Esophagus squamous epithelium (tissue), 5 donors: ENCODE measurements at places on chromosomes 7 and 10. TPM values are rescaled to one million over a fixed set of nuclear protein-coding genes. Genes with fewer than 3 reads are reported as not detected.
A peak's percentile ranks its signal among the peaks of the same experiment; 100 is the strongest.

DNA sequence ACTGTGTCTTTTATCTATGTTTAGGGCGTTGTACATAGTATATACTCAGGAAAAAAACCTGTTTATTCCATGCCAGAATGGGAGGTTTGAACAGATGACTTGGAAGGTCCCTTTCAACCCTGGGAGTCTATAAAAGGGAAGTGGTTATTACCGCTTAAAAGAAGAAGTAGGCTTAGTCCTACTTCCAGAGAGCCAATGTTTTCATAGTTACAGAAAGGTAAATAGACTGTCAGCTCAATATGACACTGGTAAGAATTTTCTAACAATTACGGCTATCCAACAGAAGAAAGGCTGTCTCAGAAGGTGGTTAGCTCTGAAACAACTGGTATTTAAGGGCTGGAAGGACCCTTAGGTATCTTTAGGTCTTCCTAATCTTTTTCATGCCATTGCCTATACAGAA lies 1.1 kb upstream of the TFAM start:
- H3K4me3 ChIP-seq: peak overlapping the region; percentile 95
- peaks cover 23% of the 10 kb centered on the region for H3K36me3 ChIP-seq
- no peak for DNase-seq
- no peaks in the 10 kb centered on the region for H3K27me3 ChIP-seq

DNA sequence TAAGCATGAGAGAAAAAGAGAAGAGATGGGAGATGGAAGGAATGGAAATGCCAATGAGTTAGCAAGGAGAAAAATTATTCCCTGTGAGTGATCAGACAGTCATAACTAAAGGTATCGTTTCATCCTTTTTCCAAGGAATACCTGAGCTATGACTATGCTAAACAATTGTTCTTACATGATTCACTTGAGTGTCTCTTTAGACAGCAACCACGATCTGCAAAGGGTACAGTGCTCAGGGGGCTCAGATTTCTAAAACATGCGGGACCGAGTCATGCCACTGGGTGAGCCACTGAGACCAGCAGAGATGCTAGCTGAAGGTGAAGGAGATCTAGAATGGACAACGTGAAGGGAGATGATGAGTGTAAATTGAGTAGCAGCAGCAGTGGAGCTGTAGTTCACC lies 78.0 kb upstream of the CTTNBP2 start:
- H3K4me1 ChIP-seq: peaks cover 29% of the 10 kb centered on the region
- H3K36me3 ChIP-seq: no peaks in the 10 kb centered on the region
- no peak for DNase-seq
- H3K27me3 ChIP-seq: no peaks in the 10 kb centered on the region

DNA sequence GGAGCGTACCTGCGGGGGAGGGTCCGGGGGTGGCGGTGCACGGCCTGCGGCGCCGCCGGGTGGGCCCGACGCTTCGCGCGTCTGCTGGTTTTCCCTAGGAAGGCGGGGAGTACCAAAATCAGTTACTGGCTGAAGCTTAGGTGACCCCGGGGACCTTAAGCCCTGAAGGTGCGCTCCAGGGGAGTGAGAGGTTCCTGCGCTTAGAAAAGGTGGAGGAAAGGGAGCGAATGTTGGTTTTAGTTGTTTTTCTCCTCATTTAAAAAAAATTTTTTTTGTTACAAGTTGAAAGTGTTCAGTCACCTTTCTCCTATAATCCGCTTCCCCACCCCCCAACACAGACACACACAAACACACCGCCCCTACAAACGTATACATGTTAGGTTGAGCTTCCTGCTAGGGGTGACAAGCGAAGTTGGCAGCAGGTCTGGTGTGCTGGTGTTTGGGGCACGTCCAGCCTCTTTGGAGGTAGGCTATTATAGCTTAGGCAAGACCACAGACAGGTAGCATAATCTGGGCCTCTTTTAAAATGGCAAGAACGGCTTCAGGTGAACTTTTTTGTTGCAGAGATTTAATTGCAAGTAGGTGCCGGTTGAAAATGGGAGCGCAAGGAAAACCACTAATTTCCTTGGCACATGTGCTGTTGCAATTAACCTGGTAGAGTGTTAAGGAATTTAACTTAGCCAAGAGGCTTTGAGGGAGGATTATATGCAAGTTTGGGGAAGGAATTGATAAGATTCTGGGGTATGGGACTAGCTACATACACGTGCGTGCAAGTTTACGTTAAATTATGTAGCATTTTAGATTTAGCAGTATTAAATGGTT lies 945 bp downstream of the ADD3 start:
- H3K4me1 ChIP-seq: peaks cover 21% of the 10 kb centered on the region
- no peaks in the 10 kb centered on the region for H3K36me3 ChIP-seq
- no peaks in the 10 kb centered on the region for H3K27me3 ChIP-seq
- H3K4me3 ChIP-seq: peak overlapping the region; percentile 96

DNA sequence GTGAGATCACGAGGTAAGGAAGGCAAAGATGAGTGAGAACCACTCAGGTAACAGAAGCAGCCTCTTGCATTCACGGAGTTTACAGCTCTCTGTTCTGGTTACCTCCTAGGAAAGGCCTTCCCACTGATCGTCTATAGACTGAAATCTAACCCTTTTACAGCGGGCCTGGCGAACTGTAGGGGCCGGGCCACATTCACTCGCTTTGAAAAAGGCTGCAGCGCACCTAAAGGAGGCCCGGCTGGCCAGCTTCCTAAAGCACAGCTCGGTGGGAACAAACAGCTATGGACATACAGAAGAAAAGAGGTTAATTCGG lies 565 bp downstream of the ATP5MK start:
- H3K27ac ChIP-seq: peak overlapping the region; percentile 93
- no peaks in the 10 kb centered on the region for H3K27me3 ChIP-seq
- no peak for DNase-seq
- H3K36me3 ChIP-seq: peaks cover 59% of the 10 kb centered on the region
- peaks cover 52% of the 10 kb centered on the region for H3K4me1 ChIP-seq
- H3K4me3 ChIP-seq: peak overlapping the region; percentile 86

DNA sequence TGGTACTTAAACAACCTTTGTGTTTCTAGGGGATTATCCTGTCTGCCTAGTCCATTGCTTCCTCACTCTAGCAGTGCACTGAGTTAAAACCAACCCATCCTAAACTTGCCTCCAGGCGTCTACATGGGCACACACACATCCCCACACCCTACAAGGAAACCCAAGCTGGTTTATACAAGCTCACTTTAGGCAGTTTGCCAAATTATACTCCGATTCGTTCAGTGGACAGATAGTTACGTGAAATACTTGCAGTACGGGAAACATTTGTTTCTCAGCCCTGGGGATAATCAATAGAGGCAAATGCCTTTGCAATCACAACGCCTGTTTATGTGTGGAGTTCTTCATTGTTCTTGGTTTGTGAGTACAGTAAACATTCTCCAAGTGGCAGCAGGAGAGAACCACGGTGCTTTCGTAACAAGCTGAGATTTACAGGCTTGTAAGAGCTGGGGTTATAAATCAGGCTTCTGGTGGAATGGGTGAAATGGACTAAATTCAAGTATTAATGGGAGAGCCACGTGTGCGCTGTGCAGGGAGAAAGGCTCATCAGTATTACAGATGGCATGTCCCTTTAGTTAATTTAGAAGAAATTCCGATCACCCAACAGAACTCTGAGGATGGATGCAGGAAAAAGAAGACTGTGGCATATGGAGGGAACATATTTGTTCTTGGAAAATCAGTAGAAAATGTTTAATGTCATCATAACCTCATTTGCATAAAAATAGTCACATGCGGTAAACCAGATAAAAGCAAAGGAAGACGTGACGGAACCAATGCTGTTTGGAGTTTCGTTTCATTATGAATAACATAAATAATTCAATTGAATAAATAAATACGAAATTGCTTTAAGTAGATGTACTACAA lies 217.1 kb downstream of the GALNT17 start:
- no peaks in the 10 kb centered on the region for H3K27me3 ChIP-seq
- H3K36me3 ChIP-seq: no peaks in the 10 kb centered on the region
- no peaks in the 10 kb centered on the region for H3K4me1 ChIP-seq
- H3K4me3 ChIP-seq: no peak overlapping the region
- no peak for DNase-seq

GRCh38 chr7:110090110-110090820 lies 1000.7 kb upstream of the LRRN3 start:
- DNase-seq: no peak
- no peak overlapping the region for H3K4me3 ChIP-seq
- no peaks in the 10 kb centered on the region for H3K4me1 ChIP-seq
- no peak overlapping the region for H3K27ac ChIP-seq
- H3K36me3 ChIP-seq: no peaks in the 10 kb centered on the region

WIPF3 gene
- total RNA-seq: 0.61 TPM

TMEM229A gene
- not detected for total RNA-seq

GATA3 gene
- 0.40 TPM for total RNA-seq

COBL gene
- total RNA-seq: 9.5 TPM

SOSTDC1 gene
- total RNA-seq: 2.8 TPM

PON3 gene
- 2.5 TPM for total RNA-seq
